Activated CD8-positive, alpha-beta memory T cell treated with anti-CD3 and anti-CD28 coated beads for 1 hour (primary cell): ENCODE measurements at places on chromosomes 2 and 18.

- DNase-seq: no peak
Observed at GRCh38 chr2:214103276-214104001, 307.4 kb upstream of the VWC2L start.

- DNase-seq: no peak
Observed at GRCh38 chr2:19710230-19710629, 191.6 kb downstream of the TTC32 start.

DNA sequence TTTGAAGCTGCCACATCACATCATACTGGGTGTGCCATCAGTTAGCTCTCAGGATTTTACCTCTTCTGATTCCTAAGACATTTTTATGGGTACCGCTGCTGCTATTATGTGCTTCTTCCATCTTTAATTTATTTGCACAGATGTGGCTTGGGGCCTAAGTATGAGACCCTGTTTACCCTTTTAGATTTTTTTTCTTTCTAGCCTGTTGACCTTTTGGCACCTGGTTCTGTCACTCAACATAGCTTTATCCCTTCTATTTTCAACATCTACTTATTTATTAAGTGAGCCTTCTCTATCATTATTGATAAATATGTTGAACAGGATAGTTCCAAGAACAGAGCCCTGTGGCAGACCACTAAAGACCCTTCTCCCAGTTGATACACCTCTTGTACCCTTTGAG lies 57.0 kb downstream of the TET3 start:
- no peak for DNase-seq

DNA sequence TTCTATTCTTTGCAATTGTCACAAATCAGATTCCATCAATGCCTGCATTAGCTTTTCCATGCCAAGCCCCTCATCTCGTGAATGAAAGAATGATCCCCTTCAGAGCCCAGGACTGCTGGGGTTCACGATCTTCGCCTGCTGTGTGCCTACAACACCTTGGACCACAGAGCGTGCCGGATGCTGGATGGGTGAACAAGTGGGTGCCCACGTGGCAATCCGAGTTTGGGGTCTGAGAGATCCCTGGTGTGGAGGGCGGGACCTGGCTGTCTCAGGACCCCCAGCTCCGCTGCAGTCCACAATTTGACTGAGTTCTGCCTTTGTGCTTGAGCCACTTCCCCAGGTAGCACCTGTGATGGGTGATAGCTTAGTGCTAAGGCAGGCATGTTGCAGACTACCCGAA lies 317.0 kb downstream of the GALR1 start:
- no peak for DNase-seq

DNA sequence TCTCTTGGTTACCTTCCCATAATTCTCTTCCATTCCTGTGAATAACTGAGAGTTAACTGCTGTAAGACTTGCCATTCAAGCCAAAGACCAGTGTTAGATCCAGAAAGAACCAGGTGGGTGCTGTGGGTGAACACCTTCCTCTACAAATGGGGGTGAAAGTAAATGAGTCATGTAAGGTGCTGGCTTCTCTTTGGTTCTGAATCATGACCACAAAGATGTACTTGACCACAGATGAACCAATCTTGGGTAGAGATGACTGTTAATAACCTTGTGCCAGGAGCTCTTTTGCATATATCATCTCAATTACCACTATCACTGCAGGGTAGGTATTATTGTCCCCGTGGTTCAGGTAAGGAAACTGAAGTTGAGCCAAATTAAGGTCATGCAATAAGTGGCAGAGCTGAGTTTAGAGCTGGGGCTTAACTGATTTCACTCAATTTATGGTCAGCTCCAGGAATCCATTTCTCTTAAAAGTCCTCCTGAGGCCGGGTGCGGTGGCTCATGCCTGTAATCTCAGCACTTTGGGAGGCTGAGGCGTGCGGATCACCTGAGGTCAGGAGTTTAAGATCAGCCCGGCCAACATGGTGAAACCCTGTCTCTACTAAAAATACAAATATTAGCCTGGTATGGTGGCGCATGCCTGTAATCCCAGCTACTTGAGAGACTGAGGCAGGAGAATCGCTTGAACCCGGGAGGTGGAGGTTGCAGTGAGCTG lies 244.9 kb upstream of the CXCR4 start:
- DNase-seq: no peak

- no peak for DNase-seq
Observed at GRCh38 chr2:165305391-165306096, 66.3 kb downstream of the SCN2A start.

DNA sequence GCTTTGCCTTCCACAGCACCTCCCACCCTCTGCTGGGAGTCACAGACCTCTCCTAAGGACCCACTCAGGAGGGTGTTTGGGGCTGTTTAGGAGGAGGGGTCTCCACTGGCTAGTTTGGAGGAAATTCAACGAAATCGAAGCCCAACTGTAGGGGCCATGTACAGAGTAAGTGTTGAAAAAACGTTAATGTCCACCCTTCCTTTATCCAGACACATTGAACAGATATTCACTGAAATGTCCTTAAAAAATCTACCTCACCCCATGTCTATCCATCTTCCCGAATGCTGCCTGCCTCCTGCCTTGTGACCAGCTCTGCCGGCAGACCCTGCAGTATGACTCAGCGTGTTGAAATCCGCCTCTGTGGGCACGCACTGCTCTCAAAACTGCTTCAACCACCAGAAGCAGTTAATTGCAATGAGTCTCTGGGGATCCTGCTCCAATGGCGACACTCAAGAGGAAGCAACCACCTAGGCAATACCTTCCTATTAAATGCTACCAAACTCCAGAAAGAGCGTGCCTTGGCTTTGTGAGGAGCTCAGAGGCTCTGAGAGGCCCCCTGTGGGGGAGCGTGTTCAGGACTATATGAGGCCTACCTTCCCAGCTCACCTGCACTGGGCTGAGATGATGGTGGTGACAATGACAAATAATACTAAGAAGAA lies 61.4 kb upstream of the RTN4 start:
- no peak for DNase-seq

GRCh38 chr2:17136231-17136630 lies 382.0 kb downstream of the RAD51AP2 start:
- no peak for DNase-seq

DNA sequence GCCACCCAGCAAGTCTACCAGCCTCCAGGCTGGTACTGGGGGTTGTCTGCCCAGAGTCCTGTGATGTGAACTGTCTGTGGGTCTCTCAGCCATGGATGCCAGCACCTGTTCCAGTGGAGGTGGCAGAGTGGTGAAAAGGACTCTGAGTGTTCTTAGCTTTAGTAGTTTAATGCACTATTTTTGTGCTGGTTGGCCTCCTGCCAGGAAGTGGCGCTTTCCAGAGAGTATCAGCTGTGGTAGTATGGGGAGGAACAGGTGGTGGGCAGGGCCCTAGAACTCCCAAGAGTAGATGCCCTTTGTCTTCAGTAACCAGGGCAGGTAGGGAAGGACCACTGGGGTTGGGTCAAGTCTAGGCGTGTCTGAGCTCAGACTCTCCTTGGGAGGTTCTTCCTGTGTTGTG lies 356.7 kb downstream of the STK39 start:
- DNase-seq: no peak

DNA sequence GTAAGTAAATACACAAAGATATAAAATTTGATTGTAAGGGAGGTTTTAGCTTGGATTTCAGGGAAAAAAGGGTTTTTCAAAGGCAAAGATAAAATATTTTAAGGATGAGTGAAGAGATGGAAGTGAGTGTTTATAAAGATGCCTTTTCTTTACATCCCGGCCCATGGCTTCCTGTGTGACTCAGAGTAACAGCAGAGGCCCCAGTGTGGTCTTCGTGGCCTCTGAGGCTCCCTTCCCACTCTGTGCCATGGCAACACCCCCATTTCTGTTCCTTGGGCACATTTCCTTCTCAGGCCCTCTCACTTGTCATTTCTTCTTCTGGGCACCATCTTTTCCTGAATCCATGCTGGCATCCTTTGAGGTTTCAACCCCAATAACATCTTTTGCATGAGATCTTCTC lies 92.6 kb upstream of the TMEM18 start:
- DNase-seq: no peak

DNA sequence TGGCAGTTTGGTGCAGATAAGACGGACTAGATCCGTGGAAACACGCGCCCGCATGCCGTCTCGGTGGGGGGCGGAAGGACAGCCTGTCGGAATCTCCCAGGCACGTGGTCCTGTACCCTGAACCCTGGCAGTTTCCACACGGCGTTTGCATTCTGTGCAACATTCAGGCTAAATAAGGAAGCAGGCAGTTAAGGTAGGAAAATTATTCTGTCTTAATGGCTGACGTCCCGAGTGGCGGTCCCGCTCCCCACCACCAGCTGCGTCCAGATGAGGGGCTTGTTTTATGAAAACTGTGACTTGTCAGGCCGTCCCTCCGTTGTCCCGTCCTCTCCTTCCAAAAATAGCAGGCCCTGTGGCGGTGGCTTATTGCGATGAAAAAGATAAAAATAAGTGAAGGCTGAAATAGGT lies 120.2 kb downstream of the NFATC1 start:
- DNase-seq: no peak

DNA sequence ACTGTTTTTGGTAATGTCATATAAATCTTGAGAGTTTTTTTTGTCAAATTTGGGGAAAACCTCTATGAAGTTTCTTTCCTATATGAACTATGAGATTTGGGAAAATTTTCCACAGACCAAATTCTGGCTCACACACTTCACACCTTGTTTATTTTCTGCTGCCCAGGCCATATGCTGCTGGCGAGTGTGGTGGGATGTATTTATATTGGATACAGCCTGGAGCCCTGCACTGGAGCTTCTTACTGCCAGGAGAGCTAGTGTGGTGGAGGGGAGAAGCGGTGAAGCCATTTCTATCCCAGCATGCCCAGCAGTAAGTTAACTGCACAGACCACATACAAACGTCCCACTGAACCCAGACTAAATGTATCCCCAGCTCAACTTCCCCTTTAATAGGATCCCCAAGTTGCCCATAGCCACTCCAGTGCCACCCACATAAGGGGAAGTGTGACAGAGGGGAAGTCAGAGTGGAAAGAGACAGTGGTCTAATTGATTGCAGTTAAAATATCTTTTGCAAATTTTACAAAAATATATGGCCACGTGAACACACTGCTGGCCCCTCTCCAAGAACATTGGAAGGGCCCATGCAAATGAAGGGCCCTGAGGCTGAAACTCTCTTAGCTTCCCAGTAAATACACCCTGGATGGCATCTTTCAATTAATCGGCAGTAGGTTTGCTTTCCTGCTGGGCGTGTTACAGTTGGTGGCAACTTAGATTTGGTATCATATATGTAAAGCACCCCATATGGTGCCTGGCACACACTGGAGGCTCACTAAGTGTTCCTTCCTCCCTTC lies 146.6 kb upstream of the ITGA6 start:
- DNase-seq: no peak

- no peak for DNase-seq
Observed at GRCh38 chr2:216739035-216739434, 43.7 kb upstream of the IGFBP5 start.

- no peak for DNase-seq
Observed at GRCh38 chr2:80280598-80280997, 24.0 kb downstream of the LRRTM1 start.

GRCh38 chr18:32389191-32389590 lies 81.5 kb downstream of the GAREM1 start:
- no peak for DNase-seq

DNA sequence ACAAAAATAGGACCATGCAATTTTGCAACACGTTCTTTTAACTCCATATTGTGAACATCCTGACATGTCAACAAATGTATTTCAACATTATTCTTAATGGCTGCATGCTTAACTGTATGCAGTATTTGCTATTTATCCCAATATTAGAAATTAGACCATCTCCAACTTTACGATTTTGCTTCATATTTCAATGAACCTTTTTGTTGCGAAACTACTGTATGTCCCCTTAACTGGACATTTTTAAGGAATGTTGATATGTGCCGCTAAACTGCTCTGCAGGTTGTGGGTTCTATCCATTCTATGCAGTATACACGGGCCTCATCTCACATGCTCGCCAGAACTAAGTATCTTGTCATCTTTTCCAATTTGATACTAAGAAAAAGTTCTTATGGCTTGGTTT lies 11.1 kb downstream of the E2F6 start:
- no peak for DNase-seq

DNA sequence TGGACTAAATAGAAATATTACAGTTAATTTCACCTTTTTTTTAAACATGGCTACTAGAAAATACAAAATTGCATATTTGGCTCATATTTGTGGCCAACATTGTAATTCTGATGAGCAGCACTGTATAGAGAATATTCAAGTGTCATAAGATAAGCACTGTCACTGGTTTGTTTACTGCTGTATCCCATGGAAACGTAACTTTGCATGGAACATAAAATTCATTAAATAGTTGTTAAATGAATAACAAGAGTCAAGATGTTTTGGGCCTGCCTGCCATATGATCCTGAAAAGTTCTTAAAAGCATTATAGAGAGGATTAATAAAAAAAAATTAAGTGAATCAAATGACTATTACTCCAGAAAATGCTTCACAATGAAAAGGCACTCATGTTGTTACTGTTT lies 763.7 kb upstream of the CRIM1 start:
- DNase-seq: no peak

GRCh38 chr2:154603682-154604081 lies 94.8 kb upstream of the KCNJ3 start:
- no peak for DNase-seq

- no peak for DNase-seq
Observed at GRCh38 chr2:158845859-158846258, 50.7 kb downstream of the DAPL1 start.

DNA sequence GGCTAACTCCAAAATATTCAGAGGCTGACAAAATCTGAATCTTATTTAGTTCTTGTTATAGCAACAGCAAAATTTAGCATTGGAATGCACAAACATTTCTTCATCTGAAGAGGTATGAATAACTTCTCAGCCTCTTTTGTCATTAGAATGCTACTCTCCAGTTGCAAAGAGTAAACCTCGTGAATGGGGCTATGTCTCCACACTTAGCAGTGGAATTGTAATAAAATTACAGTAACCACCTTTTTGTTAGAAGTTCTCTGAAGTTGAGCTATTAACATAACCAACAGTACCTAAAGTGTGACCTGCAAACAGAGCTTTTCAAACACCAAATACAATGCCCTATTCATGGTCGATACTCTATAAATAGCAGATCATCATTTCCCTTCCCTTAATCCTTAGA lies 50.2 kb upstream of the GALNT3 start:
- no peak for DNase-seq

- no peak for DNase-seq
Observed at GRCh38 chr2:28319118-28320008, 73.3 kb upstream of the FOSL2 start.

GRCh38 chr2:16900405-16901025 lies 234.9 kb upstream of the CYRIA start:
- no peak for DNase-seq

DNA sequence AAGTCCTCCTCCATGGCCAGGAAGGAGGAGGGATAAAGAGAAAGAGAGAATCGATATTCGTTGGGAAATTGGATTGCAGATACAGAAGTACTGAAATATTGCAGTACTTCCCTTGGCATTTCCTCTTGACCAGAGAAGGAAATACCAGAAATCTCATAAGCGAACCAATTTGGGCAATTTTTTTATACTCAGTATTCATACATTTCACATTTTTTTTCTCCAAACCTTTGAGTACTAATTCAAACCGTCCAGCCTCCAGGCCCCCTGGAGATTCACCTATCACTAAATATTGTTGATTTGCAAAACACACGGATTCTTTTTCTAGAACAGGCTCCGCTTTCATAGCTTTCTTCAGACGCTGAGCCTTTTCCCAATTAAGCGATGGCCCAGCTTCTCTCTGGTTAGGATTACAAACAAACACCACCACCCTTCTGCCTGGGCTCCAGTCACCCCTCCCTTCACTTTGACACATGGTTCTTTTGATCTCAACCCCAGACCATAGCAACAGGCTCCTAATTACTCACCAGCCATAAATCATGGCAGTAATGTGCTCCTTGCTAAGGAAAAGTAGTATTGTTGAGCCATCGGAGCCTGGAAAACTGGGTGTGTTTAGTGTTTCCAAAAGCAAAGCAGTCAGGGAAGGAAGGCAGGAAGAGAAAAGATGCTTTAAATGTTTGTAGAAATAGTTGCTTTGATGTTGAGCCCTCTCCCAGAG lies 138.4 kb upstream of the CCDC68 start:
- no peak for DNase-seq
